ENCODE measurements at places on chromosomes 5 and 9.

DNA sequence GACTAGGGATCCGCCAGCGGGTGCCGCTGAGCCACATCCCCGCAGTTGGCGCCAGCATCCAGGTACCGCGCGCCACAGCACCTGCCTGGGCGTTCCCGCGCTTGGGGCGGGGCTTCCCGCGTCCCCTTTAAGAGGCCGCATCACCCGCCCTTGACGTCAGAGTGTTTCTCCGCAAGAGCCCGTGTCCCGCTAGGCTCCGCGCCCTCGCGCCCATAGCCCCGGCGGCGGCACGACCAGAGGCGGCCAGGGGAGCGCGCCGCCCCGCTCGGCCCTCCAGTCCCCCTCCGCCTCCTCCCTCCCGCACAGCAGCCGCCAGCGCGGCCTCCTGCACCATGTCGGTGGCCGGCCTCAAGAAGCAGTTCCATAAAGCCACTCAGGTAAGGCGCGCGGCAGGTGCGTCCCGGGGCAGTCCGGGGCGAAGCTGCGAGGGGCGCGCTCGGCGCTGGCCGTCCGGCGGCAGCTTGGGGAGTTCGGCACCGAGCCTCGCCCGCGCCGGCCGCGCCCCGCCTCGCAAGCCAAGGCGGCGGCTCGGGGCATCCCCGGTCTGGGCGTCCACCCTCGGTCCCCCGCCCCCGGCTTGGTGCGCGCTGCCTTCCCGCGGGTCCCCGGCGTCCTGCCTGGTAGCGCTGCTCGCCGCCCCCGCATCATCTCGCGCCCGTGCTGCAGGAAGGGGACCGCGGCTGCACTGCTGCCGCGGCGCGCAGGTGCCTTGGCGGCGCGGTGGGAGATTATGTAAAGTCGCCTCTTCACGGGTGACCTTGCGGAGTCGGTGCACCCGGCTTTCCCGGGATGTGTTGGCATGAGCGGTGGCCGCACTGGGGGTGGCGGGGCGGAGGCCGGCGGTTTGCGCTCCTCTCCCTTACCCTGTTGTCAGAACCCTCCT, at the start of gene SH3GL2:
SH3GL2 (plus strand) TSS at position 156 of the 883 bp plus-strand sequence.
- no peak for DNase-seq

DNA sequence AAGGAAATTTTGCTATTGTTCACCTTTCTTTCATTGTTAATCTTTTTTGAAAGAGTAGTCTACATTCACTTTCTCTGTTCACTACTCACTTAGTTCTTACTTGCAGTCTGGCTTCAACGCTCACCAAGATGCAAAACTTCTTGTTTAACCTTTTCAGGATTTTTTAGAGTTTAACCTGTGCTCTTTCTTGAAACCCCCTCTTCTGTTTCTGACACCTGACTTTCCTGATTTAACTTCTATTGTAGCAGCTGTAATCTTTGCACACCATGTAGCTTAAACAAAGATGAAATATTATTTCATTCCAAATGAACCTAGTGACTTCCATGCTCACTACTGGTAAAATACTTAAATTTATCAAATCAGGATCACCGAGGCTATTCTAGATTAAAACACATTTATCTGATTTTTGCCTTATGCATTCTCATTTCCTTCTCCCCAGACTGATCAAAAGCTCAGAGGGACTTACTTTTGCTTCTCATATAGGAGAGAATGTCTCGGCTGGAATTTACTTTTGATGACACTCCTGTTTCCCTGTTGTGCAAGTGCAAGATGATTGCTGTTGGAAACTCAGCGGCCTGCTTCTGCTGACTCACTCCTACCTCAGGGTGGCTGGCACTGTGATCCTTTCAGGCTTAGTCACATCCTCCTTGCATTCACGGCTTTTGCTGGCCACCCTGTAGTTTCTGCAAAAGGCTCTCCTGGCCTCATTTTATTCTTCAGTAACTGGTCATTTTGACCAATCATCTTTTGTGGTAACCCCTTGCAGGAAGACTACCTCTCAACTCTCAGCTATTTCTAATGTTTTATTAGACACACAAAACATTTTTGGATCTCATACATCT, 109.3 kb upstream of the IFNE start:
- peak; percentile 53 for DNase-seq

GRCh38 chr9:101486693-101487442, 46.8 kb upstream of the RNF20 start:
- DNase-seq, result no peak

DNA sequence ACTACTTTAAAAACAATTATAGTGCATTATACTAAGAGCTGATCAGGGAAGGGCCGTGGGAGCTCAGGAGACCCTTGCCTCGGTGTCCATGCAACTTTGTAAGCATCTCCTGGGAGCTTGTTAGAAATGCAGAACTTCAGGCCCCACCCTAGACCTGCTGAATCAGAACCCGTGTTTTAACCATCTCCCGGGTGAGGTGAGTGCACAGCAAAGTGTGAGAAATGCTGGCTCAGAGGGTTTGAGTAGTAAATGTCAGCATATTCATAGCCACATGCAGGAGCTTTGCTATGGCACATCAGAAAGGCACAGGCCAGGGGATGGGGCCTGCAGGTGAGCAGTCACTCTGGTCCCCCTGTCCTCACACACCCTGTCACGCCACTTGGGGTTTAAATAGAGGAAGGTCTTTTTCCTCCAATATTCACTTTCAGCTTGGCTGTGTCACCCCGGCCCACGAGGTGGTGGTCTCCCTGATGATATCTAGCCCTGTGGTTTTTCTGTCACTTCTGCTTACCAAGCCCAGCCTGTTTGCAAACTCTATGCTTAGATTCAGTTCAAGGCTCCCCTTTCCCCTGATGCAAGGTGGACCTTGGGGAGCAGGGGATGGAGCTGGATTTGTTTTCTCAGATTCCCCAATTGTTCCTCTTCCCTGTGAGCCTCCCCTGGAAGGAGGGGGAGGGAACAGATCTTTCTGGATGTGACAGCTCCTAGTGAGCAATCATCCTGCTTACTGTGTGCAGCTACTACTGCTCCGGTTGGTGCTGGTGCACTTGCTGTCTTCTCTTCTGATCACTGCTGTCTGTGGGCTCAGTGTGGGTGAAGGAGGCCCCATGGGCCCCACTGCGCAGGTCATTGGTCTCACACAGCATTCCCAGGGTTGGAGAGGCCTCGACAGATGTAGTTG, 51.8 kb upstream of the TGFBR1 start:
- DNase-seq, result peak; percentile 8

DNA sequence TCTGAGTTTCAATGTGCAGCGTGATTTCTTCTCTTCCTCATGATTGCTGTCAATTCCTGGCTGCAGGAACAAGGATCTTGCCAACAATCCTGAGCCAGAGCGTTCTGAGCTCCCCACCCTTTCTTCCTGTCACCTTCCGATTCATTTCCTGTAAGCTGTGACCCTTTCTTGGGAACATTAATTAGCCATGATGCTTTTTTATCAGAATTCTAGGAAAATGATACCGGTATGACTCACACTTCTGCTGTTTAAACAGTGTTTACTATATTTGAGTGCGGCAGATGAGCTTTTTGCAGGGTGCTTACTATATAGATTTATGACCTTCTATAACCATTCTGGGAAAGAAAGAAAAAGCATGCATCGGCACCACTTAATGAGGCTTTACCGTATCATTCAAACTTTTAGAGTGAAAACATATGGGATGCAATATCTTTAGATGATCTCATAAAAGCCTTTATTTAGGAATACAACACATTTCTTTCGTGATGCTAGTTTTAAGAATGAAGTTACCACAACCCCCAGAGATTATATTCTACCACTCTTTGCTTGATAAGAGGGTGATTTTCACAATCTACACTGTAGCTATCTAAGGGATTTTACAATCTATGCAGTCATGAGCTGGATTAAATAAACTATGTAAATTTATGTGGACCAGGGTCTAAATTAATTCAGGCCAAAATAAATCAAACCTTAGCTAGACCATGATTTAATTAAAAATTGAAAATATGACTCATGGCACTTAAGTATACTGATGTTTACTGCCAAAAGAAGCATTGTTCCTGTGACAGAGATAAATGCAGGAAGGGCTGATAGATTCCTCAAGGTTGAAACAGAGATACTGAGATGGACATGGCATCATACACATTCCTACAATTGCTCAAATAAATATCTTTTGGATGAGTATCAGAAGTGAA, 38.0 kb upstream of the OSMR start:
- no peak for DNase-seq

GRCh38 chr5:7657153-7657552, 193.8 kb downstream of the CFAP90 start:
- no peak for DNase-seq

DNA sequence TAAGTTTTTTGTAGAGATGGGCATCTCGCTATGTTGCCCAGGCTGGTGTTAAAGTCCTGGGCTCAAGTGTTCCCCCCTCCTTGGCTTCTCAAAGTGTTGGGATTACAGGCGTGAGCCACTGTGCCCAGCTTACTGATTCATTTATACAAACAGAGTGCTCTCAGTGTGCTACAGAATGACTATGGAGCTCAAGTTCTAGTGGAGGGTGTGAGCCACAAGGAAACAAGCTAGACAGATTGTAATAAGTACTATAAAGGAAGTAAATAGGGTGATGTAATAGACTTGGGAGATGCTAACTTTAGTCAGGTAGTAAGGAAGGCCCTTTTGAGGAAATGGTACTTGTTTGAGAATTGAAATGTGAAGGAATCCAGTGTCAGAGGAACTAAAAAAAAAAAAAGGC, 1.7 kb upstream of the TMEM267 start:
- DNase-seq, result no peak

- no peak for DNase-seq
Measured at GRCh38 chr5:77957-78804, 13.8 kb upstream of the PLEKHG4B start.

DNA sequence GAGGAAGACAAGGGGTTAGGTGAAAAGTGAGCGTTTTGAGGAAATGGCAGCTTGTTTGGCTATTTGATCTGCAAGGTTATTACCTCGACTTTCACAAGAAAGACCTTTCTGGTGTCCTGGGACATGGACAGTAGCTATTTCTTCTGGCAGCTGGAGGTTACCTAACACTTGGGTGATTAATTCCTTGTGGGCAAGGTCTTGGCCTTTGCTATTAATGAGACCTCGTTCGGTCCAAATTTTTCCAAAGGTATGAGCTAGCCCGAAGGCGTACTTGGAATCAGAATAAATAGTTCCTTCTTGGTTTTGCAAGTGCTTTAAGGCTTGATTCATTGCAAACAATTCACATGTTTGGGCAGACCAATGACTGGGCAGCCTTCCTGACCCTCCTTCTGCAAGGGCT, 4.9 kb downstream of the GTF3C5 start:
- DNase-seq, result no peak

DNA sequence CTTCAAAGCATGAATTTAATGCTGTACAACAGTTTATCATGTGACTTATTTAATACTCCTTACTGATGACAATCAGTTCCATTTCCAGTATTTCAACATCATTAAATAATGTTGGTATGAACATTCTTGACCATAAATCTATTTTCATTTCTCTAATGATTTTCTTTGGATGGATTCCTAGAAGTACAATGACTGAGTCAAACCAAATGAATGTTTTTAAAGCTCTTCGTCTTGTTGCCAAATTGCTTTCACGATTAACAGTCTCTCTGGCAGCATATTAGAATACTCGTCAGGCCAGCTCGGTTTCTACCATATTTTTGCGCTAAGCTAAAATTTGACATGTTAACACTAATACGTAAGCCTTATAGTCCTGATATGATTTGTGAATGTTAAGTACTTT, 197.0 kb downstream of the TRPM3 start:
- no peak for DNase-seq

- DNase-seq, result no peak
Measured at GRCh38 chr9:14170973-14171596, 142.9 kb downstream of the NFIB start.

GRCh38 chr5:52837591-52838001, 49.9 kb downstream of the ITGA1 start:
- DNase-seq, result no peak

GRCh38 chr5:522899-523440, 1.3 kb downstream of the SLC9A3 start:
- no peak for DNase-seq

DNA sequence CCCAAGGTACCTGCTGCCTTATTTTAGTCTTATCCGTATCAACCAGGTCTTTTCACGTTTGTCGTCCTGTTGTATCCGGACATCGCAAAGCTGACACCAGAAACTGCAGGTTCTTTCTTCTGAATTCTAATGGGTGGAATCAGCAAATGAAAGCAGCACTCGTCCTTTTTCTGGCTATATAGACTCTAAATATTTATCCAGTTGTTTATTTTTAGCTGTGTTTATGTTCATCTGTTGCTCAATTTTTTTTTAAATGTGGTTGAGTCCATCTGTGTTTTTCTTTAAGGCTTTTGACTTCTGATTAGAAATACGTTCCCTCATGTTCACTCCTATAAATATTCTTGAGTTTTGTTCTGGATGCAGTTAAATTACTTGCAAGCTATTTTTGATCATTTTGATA, 831.7 kb downstream of the MTRR start:
- DNase-seq, result no peak

- DNase-seq, result no peak
Measured at GRCh38 chr5:138783976-138784375, 30.8 kb downstream of the CTNNA1 start.

- no peak for DNase-seq
Measured at GRCh38 chr5:17065458-17065857, 129.4 kb upstream of the MYO10 start.

DNA sequence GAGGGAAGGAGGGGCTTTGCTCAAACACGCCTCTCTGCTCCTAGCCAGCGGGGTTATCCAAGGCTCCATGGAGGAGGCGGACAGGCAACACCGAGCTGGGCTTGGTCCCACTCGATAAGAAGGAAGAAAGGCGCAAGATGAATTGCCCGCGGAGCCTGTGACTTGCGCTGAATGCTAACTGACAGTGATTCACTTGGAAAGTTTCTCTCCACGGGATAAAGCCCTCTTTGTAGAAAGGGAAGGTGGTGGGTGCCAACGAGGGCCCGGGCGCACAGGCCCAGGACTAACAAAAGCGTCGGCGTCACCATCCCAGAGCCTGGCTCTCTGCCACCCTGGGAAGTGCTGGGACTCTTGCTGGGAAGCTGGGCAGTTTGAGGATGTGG, 76.0 kb downstream of the VAV2 start:
- no peak for DNase-seq

DNA sequence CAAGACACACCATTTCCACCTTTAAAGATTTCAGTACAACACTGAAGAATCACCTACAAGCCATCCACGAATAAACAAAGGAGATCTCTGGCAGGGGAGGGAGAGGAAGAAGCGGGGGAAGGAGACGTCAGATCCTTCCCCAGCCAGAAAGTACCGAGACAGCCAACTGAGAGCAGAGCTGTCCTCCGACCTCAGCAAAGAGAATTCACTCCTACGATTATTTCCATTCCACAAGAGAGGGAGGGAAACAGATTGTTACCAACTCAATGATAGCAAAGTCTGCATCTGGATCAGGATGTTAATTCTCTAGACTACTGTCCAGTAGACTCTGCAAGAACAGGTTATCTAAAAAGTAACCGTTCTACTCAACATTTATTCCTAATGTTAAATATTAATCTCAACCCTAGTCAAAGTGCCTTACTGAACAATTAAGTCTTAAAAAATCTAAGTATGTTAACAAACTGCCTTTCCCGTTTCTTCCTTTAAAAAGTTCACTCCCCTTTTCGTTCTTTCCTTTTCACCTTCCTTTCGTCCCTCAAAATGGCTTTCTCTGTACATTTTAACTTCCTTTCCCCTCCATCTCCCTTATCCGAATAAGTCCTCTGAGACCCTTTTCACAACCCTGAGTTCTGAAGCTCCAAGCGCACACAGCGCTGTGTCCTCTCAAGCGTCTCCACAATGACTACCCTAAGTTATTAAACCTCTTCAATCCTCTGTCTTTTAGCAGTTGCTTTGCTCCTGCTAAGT, 1.4 kb downstream of the CHD1 start:
- DNase-seq, result peak; percentile 87

- DNase-seq, result no peak
Measured at GRCh38 chr5:24167806-24168205, 477.0 kb downstream of the CDH10 start.
